GM23248 (cell line): ENCODE measurements at places on chromosomes 11 and 22.

DNA sequence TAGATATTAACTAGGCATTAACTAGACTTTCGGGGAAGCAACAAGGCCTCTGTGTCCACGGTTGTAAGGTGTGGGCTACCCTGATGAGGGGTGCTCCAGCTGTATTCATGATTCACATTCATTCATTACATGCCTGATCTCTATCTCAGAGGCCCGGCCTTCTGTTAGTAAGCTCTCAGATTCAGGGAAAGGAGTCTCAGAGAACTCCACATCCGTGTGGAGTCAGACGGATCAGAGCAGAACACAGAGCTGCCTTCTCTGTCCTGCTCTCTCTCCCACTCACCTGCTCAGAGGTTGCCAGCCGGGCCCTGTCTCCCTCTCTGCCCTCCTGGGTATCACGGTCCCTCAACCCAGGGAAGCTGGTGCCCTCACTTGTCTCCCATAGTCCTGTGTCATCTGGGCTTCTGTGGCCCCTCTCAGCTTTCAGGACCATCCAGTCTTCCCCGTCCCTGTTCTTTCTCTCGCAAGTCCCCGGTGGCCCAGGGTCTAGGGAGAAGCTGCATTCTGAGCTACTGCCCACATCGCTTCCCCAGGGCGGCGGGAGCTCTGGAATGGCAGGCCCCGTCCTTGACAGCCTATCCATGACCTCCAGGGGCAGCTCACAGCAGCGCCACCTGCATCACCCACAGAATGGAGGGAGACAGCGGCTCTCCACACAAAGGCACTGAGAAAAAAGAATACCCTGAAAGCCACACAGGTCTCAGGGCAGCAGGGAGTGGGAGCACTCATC is 4.3 kb downstream of the TP53AIP1 start:
- DNase-seq: no peak

- no peak for DNase-seq
Observed at GRCh38 chr11:12529041-12529440, 145.2 kb upstream of the TEAD1 start.

GRCh38 chr11:35714882-35715627 is 52.5 kb downstream of the TRIM44 start:
- peak; percentile 78 for DNase-seq

DNA sequence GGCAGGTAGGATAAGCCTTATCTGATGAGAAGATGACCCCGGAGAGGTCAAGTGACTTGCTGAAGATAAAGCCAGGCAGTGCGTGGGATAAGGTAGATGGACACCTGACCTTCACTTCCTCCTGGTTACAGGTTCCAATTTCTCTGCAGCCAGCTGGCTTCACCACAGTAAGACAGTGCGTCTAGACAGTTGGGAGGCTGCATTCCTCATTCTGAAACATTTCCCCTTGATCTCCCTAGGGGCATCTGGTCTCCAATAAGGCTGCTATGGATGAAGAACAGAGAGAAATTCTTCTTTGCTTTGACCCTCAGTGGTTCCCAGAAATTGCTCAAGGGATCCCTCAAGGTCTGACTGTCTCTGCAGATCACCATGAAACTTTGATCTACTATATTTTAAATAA is 211.3 kb downstream of the MYO18B start:
- no peak for DNase-seq

DNA sequence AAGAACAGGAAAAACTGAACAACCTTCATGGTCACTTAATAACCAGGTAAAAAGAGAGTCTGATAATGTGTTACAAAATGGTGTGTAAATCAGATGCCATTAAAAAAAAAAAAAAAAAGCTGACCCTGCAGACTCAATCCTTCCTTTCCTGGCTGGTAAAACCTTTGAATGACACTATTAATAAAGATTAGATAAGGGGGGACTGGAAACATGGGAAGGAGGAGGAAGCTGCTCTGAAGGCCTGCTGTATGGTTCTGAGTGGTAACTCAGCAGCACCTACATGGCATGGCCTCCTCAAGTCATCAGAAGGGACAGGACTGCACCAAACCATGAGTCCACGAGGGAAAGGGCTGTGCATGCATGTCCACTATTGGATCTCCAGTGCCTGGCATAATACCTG is 18.0 kb upstream of the SWAP70 start:
- DNase-seq: no peak

- no peak for DNase-seq
Observed at GRCh38 chr11:61839742-61840141, 11.6 kb downstream of the FADS2 start.

- DNase-seq: peak; percentile 19
Observed at GRCh38 chr11:44446366-44446762, 119.1 kb upstream of the CD82 start.

DNA sequence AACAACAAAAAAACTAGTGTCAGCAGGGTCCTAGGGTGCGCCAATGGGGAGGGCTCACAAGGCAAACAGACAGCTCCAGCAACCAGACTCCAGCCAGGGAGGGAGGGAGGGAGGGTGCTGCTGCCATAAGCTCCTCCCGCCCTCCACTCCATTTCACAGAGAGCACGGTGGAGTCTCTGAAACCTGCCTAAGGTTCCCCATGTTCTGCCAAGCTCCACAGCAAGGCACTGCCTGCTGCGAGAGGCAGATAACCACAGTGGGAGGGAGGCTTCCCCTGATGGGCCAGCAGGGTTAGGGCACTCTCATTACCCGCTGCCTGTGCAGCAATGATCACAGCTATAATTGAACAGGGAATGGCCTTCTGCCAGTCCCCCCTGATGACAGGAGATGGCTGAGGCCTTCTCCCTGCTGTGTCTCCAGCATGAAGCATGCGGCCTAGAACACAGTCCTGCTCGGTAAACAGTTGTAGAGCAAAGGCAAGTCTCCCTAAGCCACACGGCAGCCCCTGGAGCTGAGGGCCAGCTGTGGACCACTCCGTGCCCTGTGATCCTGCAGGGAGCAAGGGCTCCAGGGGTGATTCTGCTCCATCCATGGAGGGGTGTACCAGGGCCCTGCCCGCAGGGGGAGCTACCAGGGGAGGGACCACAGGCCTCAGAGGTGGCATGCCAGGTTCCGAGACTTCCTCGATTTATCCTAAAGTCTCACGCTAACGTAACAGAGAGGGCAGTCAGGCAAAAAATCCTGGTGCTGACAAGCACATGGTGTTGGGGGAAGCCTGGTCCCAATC is 42.9 kb downstream of the PC start:
- no peak for DNase-seq

DNA sequence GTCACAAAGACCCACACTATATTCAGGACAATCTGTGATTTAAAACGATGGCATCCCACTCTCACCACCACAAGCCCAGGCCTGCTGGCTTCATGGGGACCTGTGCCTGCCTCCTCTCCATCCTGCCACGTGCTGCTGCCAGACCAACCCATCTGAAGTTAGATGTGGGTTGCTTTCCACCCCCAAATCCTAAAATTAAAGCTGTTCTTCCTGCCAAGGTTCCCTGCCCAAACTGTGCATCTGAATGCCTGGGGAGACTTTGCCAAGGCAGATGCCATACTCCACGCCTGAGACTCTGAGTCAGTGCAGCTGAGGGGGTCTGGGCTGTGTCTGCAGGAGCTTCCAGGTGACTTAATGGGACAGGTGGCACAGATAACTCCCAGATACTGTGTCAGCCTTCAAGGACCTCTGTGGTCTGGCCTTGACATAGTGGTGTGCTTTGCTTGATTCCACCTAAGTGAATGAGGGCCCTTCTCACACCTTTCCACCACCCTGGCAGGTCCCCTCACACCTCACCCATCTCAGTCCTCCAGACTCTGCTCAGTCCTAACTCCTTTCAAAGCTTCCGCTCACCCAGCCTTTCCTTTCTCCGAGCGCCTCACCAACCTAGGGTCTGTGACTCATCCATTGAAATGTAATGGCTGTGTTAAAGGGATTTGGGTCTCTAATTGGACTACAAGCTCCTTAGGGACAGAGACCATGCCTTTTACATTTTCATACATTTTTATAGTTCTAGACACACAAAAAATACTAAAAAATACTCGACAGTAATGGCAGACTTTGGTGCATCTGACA is 18.6 kb downstream of the ADAMTS8 start:
- DNase-seq: no peak

DNA sequence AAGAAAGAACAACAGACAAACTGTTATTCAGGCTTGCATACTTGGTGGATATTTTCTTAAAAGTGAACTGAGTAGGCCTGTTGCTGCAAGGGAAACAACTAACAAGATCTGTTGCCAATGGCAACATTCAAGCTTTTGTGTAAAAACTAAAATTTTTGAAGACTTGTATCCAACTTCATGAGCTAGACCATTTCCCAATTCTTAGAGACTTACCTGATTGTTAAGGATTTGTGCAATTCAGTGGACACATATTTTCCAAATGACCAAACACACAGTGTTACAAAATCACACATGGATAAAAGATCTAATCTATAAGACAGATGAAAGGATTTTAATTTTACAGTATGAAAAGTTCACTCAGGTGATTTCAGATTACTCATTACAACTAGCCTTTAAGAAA is 564.1 kb downstream of the CNTN5 start:
- DNase-seq: no peak

DNA sequence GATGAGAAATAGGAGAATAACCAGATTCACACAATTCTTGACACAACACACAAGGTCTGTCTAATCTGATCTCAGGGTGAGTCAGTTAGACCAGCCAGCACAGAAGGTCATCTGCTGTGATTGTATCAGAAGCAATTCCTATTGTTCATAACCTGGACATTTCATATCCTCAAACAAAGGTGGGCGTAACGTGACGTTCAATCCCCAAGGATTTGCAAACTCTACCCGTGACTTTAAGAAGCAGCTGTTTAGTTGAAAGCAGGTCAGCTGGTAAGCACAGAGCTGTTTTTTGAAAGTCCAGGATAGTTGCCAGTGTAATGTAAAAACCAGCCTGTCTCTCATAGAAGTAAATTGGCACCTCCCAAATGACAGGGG is 385.1 kb downstream of the DCDC1 start:
- DNase-seq: peak; percentile 66

DNA sequence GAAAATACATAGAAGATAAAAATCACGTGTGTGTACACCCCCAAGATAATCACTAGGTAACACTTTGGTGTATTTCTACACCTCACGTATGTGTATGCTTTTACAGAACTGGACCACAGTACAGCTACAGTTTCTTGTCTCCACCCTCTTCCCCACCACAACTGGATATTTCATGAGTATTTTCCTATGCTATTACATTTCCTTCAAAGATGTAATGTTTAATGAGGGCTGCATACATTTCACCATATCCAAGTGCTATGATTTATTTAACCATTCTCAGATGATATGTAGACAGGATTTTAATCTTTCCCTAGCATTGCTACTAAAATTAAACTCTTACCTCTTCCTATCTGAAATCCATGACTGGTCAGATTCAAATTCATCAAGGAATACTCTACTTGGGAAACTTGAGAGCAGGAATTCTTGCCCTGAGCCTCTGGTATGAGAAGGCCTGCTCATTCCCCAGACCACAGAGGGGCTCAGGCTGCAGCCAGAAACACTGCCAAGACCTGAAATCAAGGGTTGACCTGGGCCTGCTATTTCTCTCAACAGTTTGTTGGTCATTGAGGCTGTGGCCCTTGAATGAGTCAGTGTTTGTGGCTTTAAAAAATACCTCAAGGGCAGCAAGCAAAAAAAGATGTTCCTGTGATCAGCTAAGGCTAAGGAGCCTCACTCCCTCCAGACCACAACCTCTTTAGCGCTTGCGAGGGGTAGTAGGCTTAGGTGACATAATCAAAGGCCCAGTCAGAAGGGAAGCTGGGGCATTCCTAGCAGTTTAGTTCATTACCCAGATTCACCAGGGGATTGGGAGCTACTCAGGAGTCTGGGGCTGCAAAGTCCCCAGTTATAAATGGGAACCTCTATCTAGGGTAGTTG is 55.5 kb downstream of the ABTB2 start:
- DNase-seq: peak; percentile 94

DNA sequence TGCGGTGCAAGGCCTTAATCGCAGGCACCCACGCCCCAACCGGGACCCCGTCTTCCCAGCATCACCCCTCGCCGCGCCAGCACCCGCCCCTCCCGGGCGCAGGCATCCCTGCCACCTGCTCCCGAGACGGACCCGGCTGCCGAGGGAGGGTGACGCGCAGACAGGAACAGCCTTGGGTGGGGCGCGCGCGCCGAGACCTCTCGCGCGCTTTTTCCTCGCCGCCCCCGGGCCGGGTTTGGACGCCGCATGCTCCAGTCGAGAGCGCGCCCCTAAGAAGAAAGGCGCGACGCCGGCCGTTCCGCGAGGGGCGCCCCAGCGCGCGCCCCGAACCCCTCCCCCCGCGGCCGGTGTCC is 504 bp downstream of the CFL1 start:
- DNase-seq: peak; percentile 72

GRCh38 chr22:46050916-46051614 is 74.1 kb upstream of the WNT7B start:
- no peak for DNase-seq

GRCh38 chr22:41976070-41976901 is 7.0 kb downstream of the SEPTIN3 start:
- peak; percentile 42 for DNase-seq

GRCh38 chr22:19786264-19786585 is 25.6 kb downstream of the TBX1 start:
- DNase-seq: no peak

- no peak for DNase-seq
Observed at GRCh38 chr11:28729339-28729738, 621.2 kb downstream of the METTL15 start.

DNA sequence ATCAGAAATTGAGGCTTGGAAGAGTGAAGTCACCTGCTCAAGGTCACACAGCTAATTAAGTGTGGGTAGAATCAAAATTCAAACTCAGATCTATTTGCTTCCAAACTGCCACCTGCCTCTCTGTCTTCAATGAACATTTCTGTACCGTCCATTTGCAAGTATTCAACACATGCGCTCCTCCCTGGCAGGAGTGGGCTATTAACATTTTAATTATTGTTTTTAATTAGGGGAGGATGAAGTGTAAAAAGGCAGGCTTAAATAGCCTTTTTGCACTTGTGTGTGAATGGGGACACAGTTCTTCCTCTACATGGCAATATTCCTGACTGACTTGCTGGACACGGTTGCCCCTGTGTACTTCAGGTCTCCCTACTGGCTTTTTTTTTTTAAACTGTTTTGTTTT is 114.4 kb upstream of the NARS2 start:
- DNase-seq: no peak

- DNase-seq: no peak
Observed at GRCh38 chr11:81840380-81840779, 893.3 kb downstream of the FAM181B start.

DNA sequence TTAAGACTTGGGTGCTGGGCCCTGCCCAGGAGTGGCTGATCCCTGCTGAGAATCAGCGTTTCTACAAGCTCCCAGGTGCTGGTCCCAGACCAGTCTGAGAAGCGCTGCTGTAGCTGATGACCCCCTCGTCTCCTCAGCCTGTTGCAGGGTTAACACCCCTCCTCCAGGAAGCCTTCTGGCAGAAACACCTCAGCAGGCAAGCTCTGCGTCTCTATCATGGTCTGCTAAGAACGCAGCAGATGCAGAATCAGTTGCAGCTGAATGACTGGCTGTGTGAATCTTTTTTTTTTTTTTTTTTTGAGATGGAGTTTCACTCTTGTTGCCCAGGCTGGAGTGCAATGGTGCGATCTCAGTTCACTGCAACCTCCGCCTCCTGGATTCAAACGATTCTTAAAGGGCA is 132.5 kb downstream of the CACNA1I start:
- DNase-seq: no peak

- no peak for DNase-seq
Observed at GRCh38 chr11:44453871-44454270, 111.6 kb upstream of the CD82 start.
